ENCODE measurements at places on chromosomes 6 and 20. TPM values are rescaled to one million over a fixed set of nuclear protein-coding genes. Genes with fewer than 3 reads are reported as not detected.

PHACTR3 gene
- 8.3 TPM for total RNA-seq

NKX2-2 gene
- total RNA-seq: not detected

DNA sequence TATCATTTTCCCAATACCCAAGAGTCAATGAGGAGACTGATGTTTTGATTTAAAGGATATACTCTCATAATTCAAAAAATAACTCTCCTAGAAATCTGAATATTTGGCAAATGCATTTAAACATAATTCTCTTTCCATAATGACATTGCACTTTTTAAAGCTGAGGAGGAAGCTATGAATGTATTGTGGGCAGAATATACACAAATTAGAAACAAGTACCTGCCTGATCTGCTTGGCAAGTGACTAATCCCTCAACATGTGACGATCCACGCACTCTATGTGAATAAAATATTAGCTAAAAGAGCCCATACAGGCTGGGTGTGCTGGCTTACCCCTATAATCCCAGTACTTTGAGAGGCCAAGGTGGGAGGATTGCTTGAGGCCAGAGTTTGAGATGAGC lies 88.3 kb upstream of the CCDC28A start:
- DNase-seq: no peak

GRCh38 chr6:36387440-36388303 lies at the start of gene ETV7:
TSS of gene ETV7 (minus strand) at chr6:36387669. CDS start at chr6:36387541, 128 bp downstream.
- no peak for DNase-seq

DNA sequence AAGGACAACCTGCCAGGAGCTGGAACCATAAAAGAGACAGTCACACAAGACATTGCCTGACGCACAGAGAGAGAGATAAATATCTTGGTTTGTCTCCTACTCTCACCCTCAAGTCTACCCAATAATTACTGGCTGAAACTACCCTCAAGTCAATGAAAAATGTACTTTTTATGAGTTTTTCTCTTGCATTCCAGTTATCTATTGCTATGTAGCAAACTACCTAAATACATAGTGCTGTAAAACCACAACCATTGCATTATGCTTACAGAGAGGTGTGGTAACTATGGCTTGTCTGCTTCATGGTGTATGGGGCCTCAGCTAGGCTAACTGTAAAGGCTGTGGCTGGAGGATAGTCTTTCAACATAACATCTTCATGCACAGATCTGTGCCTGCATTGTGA lies 247.8 kb downstream of the HAO1 start:
- DNase-seq: no peak

ADGB gene
- total RNA-seq: not detected

DNA sequence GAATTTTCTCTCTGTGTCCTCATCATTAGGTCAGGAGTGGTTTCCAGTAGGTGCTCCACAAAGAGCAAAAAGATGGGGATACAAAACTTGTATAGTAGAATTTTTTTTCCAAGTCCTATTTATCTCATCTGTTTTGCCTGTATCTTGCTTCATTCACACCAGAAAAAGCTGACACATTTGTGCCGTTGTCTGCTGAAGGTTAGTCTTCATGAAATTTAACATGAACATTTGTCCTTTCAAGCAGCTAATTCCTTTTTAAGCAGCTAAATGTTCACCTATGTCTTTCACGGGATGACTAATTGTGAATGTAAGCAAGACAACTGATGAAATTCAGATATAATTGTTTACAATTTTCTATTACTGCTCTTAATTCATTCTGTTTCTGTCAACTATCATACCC lies 83.8 kb downstream of the ATXN1 start:
- DNase-seq: no peak

DNA sequence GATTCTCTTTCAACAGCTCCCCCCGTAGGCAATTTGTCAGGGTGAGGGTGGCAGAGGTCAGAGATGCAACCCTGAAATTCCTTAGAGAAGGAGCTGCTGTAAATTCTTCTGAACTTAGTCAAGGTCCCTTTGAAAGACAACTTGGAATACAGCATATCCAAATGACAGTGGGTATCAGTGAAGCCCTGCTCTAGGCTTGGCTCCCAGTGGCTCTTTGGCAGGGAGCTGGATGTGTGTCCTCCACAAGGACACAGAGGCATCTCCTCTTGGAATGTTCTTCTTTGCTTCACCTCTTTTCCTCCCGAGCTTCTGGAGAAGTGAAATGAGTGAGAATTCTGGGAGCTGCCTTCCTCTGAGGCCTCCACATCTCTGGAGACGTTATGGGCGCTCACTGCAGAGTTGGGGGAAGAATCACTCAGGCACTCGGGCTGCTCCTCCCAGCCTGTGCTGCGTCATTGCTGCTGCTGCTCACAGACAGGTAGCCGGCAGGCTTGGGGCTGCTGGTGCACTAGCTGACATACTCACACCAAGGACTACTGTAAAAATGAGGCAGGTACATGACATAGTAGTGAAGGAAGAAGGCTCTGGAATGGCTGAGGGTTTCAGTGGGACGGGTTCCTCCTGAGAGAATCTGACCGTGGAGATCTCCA lies 34.1 kb downstream of the DYNLT1 start:
- DNase-seq: no peak

PRPH2 gene
- total RNA-seq: not detected

GRCh38 chr20:24769878-24770627 lies 179.0 kb upstream of the CST7 start:
- DNase-seq: no peak

- DNase-seq: no peak
Observed at GRCh38 chr6:34172961-34173775, 27.3 kb upstream of the GRM4 start.

DNA sequence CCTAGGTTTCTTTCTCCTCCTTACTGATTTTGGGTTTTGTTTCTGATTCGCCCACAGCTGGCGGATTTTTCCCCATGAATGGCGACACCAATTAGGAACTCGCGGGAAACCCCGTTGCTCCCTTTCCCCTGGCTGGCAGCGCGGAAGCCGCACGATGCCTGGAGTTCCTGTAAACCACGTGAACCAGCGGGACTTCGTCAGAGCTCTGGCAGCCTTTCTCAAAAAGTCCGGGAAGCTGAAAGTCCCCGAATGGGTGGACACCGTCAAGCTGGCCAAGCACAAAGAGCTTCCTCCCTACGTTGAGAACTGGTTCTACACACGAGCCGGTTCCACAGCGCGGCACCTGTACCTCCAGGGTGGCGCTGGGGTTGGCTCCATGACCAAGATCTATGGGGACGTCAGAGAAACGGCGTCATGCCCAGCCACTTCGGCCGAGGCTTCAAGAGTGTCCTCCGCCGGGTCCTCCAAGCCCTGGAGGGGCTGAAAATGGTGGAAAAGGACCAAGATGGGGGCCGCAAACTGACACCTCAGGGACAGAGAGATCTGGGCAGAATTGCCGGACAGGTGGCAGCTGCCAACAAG lies 3.2 kb upstream of the SEC23B start:
- no peak for DNase-seq

PPIL4 gene
- total RNA-seq: 20.1 TPM

ARHGAP18 gene
- 7.6 TPM for total RNA-seq

DNA sequence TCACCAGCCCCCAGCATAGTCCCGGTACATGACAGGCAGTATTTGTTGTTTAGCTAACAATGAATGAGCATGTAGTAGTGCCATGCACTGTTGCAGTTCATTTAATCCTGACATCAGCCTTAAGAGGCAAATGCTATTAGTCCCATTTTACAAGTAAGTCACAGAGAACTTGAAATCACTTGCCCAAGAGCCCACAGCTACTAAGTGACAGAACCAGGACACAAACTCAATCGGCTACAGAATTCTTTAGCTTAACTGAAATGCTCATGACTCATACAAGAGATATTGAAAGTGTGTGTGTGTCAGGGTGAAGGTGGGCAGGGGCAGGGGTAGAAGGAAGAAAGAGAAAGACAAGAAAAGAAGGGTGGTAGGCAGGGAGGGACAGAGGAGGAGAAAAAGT lies 52.7 kb downstream of the UNC5CL start:
- DNase-seq: no peak

GRCh38 chr6:14569394-14569793 lies 451.8 kb downstream of the CD83 start:
- no peak for DNase-seq

DNA sequence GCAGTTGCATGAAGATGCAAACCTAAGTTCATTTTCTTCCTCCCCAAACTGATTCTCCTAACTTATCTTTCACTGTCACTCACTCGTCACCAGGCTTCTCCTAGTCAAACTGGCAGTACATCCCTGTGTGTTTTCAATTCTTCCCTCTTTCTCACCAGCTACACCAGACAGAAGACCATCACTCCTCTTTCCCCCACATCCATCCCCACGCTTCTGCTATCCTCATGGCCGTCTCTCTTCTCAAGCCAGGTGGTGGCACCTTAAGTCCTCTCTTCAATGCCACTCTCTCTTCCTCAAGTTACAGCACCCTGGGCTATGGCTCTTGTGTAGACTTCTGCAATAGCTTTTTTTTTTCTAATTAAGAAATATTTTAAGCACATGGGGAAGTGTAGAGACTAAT lies 14.4 kb upstream of the TREM2 start:
- no peak for DNase-seq

DNA sequence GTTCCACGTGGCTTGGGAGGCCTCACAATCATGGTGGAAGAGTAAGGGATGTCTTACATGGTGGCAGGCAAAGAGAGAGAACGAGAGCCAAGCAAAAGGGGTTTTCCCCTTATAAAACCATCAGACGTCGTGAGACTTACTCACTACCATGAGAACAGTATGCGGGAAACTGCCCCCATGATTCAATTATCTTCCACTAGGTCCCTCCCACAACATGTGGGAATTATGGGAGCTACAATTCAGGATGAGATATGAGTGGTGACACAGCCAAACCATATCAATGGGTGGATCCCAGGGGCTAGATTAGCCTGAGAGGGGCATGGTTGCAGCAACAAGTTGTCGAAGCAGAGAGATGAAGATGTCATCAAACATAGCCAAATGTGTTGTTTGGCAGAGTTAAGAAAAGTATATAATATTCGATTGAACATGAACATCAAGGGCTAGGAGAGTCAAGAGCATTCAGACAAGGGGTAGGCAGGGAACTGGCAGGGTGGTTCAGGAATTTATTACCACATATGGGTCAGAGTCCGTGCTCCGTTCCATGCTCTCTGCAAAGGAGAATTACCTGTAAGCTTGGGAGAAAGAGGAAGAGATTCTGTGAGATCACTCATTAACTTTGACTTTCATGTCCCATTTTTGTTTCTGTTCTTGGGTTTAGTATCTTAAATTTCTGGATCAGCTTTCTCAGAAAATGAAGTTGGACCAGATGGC lies 98.8 kb downstream of the CCDC170 start:
- DNase-seq: no peak

EGFL8 gene
- 13.3 TPM for total RNA-seq

DNA sequence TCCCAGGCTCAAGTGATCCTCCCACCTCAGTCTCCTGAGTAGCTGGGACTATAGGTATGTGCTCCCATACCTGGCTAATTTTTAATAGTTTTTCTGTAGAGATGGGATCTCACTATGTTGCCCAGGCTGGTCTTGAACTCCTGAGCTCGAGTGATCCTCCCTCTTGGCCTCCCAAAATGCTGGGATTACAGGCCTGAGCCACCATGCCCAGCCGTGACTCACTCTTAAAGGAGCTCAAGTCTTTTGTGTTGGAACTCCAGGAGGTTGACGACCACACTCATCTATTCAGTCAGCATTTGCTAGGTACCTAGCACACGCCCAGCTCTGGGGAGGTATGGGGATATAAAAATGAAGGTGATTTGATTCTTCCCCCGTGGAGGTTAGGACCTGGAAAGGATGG lies 62.8 kb downstream of the UTRN start:
- no peak for DNase-seq

DNA sequence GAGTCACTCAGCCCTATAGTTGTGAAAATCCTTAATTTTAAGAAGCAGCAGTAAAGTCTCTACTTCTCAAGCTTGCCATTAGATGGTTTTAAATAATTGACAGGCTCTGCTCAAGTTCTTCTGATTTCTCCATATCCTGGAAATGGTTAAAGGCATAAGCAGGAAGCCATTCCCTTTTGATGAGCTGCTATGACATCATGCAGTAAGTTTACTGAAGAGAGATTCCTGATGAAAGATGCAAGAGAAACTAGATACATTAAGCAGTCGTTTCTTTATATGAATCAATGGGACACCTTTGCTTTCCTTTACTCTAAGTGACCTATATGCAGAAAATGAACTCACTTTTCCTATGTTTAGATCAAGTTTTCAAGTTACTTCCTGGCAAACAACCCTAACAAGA lies 9.8 kb downstream of the POPDC3 start:
- DNase-seq: no peak

TGM2 gene
- 92.8 TPM for total RNA-seq

- DNase-seq: no peak
Observed at GRCh38 chr6:113317442-113317841, 539.7 kb upstream of the MARCKS start.

DNA sequence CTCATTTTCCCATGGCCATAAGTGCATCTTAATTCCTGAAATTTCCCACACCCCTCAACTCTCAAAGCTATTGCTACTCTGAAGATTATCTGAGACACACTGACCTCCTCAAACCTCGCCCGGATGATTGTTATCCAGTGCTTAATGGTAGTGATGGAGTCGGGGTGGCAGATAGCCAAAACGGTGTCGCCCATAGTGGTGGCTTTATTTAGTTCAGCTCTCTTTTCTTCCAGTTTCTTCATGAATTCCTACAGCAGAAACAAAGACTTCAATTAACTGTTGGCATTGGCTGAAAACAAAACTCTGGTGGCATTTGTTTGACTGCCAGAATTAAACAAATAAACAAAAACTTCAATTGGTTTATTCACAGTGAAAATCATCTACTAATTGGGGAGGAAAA lies 165.4 kb downstream of the DST start:
- DNase-seq: no peak

GRCh38 chr6:145878591-145879295 lies 64.1 kb upstream of the FBXO30 start:
- DNase-seq: no peak
